Brain pericyte (primary cell): ENCODE measurements at places on chromosomes 11 and 22.

- DNase-seq: no peak
Observed at GRCh38 chr11:134207538-134208239, 16.1 kb downstream of the NCAPD3 start.

DNA sequence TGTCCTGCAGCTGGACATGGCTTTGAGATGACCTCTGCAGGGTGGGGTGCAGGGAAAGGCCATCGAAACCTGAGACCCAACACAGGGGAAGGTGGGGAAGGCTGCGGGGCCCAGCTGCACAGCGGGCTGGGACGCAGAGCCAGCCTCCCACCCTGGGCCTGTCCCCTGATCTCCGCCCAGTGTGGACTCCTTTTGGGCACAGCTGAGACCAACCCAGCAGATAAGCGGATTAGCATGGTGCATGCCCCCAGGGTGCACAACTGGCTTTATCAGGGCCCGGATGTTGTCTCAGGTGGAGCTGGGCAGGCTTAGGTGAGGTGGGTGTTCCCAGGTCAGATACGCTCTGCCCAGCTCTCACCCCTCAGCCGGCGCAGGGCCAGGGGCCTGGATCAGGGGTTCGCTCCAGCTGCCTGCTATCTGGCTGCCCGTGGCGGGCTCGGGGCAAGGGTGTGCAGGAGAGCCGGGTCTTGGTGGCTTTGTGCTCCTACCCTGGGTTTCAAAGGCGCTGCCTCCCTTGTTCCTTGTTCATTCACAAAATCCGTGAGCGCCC is 28.1 kb upstream of the MUC5AC start:
- DNase-seq: no peak

- no peak for DNase-seq
Observed at GRCh38 chr11:60866911-60867870, at the start of gene ZP1. Gene ZP1 (plus strand): TSS chr11:60867542. CDS start chr11:60867562, 20 bp downstream.

- no peak for DNase-seq
Observed at GRCh38 chr22:45125188-45125587, 38.5 kb upstream of the NUP50 start.

- no peak for DNase-seq
Observed at GRCh38 chr11:36239636-36240035, 49.6 kb downstream of the COMMD9 start.

- DNase-seq: no peak
Observed at GRCh38 chr11:45180179-45180847, 33.9 kb downstream of the PRDM11 start.
